ENCODE measurements at places on chromosomes 16 and 17.
A peak's percentile ranks its signal among the peaks of the same experiment; 100 is the strongest.

DNA sequence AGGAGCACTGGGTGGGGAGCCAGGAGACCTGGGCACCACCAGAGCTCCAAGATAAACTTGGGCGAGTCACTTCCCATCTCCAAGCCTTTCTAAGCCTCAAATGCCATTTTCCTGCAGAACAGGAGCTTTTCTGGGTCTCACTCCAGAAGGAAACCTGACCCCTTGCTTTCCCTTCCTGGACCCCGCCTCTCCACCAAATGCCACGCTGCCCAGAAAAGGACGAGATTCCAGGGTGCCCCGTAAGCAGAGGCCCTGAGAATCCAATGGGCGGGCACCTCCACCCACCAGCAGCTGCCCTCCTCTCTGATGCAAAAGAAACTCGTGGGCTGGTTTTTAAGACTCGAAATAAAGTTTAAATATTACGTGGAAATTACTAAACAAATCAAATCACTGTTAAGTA, 31.3 kb downstream of the ZNF423 start:
- no peak for DNase-seq

DNA sequence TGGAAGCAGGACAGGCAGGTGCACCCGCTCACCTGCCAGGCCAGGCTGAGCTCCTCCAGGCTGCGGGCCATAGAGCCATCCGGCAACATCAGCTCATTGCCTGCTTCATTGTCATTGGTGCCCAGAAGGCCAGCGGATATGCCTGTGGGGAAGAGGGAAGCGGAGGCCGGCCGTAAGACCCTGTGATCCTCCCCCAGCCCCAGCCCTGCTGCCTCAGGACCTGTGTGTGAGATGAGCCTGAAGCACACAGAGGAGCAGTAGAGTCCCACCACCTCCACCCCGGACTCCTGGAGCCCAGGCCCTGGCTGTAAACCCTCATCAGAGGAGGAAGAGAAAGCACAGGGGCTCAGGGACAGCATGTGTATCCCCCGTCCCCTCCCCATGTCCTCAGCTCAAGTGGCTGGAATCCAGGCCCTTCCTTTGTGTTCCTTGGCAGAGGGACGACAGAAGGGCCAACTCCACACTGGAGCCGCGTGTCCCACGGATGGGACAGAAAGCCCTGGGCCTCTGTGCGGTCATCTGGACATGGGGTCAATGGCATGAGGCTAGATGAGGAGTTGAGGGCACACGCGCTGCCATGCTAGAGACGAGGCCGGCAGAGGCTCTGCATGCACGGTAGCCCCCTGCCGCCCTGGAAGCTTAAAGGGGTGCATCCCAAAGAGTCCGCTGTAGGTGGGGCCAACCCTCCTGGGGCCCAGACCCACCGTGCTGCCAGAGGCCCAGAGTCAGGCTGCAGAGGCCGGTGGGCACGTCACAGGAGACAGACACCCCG, 39.1 kb downstream of the RMI2 start:
- no peak for DNase-seq

GRCh38 chr17:55322453-55322985, 57.8 kb downstream of the HLF start:
- DNase-seq: no peak

GRCh38 chr16:13463619-13464018, 456.3 kb upstream of the ERCC4 start:
- DNase-seq: no peak

DNA sequence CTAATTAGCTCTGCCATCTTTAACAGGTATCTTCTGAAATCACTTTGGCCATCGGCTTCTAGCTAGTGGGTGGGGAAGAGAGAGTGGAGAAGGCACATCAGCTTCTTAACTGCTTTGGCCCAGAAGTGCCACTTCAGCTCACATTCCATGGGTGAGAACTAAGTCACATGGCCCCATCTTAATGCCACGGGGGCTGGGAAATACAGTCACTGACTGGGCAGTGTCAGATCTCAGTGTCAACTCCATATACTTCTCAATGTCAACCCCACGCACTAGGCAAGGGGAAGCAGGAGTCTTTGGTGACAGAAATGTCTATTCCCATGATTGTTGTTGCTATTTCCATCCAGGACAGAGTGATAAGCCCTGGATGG, 29.4 kb downstream of the CCR7 start:
- DNase-seq: no peak

DNA sequence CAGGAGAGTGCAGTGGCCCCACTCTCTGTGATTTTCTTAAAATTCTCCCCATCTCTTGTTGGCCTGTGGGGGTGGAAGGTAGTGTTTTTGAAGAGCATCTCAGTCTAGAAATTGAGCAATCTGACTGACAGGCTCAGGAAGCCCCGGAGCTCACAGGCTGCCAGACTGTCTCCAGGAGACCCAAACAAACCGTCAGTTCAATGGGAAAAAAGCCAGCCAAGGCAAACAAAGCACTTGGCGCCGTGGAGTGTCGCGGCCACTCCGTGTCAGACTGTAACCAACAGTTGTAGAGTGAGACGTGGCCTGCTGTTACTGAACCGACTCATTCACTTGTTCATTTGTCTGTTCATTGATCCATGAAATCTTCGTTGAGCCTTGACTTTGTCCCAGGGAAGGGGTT, 33.7 kb downstream of the RGS9 start:
- no peak for DNase-seq

- DNase-seq: no peak
These were observed 176.5 kb downstream of the ABCA8 start for GRCh38 chr17:68778726-68779125.

GRCh38 chr16:29306943-29307597, 99.4 kb downstream of the NPIPB11 start:
- no peak for DNase-seq

DNA sequence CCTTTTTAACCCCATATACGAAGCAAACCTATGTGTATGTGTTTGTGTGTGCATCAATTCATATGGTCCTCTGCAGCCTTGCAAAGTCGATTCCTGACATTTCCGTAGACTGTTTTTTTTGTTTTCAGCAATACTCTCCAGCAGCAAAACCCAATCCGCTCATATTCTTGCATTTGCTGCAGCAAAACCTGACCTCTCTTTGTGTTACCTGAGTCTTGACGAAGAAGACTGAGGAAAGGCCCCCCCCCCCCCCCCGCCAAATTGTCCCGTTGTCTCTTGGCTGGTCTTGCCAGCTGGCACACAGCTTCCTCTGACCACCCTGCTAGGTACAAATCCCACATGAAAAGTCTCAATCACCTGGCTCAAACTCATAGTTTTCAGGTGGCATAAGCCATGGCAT, 494.7 kb downstream of the WWOX start:
- peak; percentile 56 for DNase-seq

GRCh38 chr17:17078832-17079231, 36.6 kb downstream of the MPRIP start:
- no peak for DNase-seq

DNA sequence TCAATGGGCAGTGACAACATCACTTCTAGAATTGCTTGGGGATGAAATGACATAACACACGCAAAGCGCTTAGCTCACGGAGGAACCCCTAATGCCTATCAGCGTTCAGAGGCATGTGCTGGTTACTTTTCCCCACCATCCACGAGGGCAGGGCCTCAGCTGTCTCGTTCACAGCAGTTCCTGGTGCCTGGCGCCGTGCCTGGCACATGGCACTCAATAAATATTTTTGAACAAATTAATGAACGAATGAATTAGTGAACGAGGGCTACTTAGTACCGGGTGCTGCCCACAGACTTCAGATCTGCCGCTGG, 14.1 kb upstream of the CIBAR2 start:
- DNase-seq: no peak

GRCh38 chr17:17514993-17515933, 19.1 kb upstream of the RASD1 start:
- no peak for DNase-seq

GRCh38 chr17:19579867-19580565, 46.4 kb downstream of the SLC47A1 start:
- no peak for DNase-seq

DNA sequence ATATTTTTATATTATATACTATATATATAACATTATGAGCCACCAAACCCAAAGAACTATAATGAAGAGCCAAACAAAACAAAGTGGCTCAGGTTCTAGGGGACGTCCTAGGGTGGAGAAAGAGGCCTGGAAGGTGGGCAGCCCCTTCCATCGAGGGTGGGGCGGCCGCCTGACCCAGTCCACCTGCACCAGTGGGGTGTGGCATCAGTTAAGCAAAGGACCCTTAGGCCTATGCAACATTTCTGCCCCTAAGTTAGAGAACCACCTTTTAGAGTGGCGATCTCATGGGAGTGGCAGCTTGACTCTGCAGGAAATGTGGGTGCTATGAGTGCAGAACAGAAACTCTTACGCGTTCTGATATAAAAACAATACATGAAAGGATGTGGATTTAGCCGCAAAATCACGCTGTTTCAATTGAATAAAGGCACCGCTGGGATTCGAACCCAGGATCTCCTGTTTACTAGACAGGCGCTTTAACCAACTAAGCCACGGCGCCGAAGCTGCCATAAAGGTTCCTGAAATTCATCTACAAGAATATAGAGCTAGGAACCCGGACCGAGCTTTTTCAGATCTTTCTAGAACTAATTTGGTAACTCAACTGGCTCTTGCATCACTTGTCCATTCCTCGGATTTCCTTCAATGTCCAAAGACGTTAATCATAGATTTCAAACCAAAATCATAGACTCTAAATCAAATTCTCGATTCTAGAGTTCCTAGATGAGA, 15.6 kb upstream of the AURKB start:
- no peak for DNase-seq

DNA sequence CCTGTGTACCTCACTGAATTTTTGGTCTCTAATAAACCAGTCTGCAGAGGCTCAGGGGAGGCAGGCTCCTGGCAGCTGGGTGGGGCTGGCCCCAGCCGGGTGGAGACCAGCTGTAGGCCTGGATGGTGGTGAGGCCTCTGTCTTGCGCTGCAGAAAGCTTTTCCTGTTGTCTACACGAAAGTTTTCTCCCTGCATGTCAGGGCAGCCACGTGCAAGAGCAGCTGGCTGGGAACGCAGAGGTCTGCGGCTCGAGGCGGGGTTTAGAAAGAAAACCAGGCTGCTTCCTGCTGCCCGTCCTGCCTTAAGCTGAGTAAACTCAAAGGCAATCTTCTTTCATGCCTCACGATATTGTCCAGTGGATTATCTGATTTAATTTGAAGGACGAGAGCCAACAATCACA, 2.4 kb downstream of the SERPINF1 start:
- no peak for DNase-seq

DNA sequence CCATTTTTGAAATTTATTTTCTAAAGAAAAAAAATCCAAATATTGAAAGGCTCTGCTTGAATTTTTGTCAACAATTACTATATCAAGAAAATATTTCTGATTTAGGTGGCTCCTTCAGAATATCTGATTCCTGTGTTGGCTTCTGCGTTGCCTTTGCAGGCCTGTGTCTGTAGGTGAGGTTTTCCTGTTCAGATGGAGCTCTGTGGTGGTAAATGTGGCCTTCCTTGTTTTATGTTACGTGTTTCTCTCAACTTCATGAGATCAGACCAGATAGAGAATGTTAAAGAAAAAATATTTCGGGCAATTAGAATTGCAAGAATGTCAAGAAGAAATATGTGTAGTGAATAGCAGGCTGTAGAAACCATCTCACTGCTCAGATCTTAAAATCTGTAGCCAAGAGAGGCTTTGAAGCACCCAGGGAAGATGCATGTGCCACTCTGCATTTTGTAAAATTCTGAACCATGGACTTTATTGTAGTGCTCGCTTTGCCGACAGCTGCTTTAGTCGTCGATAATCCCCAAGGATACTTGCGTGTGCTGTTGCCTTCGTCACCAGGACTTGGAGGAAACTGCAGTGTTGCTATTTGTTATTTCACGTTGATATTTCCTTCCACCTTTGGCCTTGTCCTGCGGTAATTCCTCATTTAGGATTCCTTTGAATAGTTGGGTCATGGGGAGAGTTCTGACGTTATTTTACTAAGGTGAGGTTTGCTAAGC, 69.9 kb downstream of the RPTOR start:
- DNase-seq: no peak

DNA sequence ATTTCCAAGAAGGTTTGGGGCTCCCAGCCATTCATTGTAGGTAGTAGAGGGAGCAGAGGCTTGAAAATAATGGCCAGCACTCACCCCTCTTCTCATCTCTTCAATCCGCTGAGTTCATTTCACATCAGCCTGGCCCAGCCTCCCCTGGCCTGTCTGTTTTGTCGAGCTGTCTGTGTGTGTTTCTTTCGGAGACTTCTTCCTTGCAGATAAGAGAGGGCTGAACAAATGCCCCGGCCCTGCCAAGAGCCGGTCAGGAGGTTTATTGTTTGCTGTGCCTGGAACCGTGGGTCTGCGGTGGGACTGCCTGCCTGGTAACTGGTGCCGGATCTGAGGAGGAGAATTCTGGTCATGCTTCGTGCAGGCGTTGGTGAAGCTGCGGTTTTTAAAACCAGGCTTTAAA, 3.4 kb downstream of the VPS4A start:
- DNase-seq: no peak

DNA sequence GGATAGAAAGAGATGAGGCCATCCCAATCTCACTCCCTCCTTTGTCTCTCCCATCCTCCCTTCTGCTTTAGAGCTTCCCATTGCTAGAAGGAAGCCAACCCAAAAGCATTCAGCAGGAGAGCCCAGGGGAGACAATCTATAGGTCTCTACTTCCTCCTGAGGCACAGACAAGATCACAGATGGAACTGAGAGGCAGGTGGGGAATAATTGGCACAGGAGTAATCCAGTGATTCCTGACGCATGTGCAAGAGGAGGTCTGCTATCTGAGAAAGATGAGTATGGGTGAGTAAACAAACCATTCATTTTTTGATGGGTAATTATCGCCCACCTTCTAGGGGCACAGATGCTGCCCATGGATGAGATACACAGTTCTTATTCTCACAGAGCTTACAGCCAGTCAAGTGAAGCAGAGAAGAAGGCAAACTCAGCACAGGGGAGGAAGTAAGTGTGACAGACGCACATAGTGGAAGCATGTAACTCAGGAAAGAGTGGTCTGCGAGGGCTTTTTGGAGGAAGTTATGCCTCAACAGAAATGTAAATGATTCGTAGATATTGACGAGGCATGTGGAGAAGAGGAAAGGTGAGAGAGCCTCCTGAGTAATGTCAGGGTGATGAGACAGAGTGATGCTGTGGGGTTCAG, 88.9 kb upstream of the HLF start:
- no peak for DNase-seq

DNA sequence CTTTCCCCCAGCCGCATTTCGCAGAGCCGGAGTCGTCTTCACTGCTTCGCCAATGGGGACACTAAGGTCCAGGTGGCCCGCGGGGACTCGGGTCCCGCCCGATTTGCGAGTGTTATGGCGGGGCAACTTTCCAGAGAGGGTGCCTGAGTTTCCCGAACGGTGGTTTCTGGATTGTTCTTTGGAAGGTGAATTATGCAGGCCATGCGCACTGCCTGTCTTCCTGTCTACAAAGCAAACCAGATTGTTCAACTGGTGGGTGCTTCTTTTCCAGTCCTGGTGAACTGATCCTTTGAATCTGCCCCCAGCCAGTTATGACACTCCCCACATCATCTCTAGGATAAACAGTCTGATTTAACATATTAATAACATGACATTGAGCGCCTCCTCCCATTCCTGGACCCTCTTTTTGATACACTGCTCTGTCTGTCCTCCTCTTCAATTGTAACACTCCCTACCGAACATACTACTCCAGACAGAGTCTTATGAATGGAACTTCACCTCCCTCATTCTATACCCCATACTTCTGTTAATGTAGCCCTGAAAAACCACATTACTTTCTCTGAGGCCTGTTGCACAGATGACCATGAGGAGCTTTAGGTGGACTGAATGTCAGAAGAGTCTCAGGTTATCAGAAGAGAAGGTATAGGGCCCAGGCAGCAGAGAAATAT, 159.0 kb downstream of the RAB11FIP4 start:
- no peak for DNase-seq

Measured in vagina (tissue), 2 donors.